ENCODE measurements at places on chromosomes 1 and 21.
A peak's percentile ranks its signal among the peaks of the same experiment; 100 is the strongest.

DNA sequence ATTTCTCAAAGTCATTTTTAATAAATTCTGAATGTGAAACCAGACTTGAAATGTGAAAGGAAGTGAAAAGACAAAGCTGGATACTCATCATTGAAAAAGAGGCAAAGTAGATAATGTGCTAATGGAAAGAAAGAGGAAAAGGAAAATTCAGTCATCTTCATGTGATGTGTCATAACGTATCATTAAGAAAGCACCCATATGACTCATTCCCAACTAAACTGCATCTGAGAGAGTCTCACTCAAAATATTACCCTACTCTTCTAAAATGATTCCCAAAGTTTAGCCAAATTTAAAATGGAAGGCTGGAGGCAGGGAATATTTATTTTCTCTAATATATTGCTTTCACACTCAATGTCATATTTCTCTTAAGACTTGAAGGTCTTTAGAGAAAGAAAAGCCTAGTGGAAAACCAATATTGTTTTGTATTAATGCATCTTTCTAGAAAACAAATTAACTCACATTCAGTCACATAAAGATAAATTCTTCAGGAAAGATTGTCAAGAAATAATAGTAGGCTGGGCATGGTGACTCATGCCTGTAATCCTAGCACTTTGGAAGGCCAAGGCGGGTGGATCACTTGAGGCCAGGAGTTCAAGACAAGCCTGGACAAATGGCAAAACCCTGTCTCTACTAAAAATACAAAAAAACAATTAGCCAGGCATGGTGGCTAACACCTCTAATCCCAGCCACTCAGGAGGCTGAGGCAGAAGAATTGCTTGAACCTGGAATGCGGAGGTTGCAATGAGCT, 129.9 kb downstream of the SLC30A10 start:
- no peak for DNase-seq

DNA sequence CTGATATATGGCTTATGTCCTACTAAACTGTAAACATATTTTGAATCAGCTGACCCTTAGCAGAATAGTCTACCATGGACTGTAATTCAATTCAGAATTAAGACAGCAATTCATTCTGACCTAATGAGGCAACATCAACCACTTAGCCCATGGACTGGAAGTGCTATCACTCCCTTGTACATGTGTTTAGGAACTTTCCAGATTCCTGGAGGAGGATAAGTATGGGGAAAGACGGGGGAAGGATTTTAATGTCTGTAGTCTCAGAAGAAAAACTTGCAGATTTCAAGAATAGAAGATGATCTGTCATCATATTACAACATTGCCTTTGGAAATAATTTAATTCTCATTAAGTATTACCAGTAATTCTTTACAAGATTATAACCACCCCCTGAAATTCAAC, 56.3 kb downstream of the PTGFR start:
- DNase-seq, result no peak

DNA sequence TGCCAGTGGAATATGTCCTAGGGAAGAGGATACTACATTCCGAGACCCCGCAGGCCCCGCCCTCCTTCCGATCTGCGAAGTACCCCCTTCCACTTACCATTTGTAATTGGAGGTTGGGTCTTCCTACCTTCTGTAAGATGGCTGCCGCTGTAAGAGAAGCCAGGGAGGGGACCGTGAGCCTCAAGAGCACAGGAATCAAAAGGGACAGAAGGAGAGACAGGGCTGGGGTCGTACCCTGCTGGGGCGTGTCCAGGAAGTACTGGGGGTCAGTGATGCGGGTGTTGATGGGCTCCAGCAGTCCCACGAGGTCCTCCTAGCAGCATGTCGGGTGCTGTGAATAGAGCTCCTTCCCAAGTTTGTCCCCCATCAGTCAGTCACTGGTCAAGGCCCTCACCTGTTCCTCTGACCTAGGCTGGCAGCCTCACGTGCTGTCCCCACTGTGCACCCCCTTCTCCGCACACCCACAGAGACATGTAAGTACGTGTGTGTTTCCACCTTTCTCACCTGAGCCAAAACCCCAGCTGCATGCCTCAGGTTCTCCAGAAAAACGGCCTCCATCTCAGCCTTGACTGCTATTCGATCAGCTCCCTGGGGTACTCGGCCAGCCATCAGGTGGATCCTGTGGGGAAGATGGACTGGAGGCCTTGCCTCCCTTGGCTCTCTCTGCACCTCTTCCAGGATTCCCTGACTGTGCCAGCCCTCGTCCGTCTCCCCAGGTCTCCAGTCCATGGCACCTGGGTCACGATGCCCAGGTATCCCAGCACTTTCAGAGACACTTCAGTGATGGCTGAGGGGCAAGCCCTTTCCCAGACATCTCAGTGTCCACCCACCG, 1.8 kb downstream of the HYI start:
- no peak for DNase-seq

GRCh38 chr1:224054012-224054411, 59.9 kb upstream of the FBXO28 start:
- no peak for DNase-seq

DNA sequence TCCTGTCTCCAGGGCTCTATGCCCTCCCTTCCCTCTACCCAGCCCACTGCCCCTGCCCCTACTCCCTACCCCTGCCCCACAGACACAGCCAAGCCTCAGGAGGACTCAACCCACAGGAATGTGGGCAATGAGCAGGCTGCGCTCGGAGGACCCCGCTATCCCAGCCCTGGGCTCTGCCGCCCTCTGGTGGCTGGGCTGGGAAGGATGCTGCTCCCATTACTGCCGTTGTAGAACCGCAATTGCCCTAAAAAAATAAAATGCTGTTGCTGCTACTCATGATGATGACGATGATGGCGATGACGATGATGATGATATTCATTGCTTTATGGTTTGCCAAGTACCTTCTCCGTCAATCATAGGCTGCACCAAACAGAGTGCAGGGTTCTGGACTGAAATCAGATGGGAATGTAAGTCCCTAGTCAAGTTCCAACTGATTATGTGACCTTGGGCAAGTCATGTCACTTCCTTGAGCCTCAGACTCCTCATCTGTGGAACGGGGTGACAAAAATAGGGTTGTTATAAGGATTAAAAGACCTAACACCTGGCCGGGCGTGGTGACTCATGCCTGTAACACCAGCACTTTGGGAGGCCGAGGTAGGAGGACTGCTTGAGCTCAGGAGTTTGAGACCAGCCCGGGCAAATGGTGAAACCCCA, 24.6 kb downstream of the ARHGEF19 start:
- peak; percentile 74 for DNase-seq

GRCh38 chr1:33972676-33973395, 109.0 kb downstream of the HMGB4 start:
- peak; percentile 90 for DNase-seq

DNA sequence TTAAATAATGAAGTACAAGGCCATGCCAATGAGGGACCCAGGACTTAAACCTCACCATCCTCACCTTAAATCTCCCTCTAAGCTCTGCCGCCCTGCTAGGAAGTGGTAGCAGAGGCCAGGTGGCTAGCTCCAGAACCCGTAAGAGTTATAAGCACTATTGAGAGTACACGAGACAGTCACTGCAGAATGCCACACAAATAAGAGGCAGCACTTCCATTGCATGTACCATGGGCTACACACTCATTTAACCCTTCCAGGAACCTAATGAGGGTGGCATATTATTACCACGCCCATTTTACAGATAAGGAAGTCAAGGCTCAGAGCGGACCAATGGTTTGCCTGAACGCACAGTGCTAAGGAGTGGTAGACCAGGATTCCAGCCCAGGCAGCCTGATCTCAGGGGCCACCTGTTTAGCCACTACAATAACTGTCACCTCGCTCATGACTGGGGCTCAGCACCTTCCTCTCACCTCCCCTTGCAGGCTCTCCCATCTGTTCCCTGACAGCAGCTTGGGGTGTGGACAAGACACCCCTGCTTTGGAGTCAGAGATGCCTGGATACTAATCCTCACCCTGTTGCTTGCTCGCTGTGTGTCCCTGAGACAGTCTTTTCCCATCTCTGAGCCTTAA, 54.8 kb upstream of the ID3 start:
- no peak for DNase-seq

DNA sequence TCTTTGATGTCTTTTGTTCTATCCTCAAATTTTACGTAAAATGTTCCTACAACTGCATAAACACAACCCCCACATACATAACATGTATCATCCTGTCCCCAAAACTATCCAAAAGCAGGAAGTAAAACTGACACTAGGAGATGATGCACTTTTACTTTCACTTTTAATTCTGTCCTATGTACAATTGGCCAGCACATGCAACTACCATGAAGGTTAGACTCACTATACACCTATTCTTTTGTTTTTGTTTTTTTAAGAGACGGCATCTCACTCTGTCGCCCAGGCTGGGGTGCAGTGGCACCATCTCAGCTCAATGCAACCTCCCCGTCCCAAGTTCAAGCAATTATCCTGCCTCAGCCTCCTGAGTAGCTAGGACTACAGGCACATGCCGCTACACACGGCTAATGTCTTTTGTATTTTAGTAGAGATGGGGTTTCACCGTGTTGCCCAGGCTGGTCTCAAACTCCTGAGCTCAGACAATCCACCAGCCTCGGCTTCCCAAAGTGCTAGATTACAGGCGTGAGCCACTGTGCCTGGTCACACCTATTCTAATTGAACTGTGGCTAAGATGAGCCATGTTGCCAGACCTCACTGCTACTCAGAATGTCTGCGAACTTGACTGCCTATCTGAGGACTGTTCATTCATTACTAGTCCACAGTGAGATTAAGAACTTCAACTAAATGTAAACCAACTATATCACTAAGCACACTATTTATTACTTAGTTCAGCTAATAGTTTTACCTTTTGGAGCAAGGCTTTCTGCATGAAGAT, 48.0 kb downstream of the TOR3A start:
- DNase-seq, result no peak

- no peak for DNase-seq
These were observed 1352.7 kb downstream of the AMY1C start for GRCh38 chr1:105102371-105102770.

DNA sequence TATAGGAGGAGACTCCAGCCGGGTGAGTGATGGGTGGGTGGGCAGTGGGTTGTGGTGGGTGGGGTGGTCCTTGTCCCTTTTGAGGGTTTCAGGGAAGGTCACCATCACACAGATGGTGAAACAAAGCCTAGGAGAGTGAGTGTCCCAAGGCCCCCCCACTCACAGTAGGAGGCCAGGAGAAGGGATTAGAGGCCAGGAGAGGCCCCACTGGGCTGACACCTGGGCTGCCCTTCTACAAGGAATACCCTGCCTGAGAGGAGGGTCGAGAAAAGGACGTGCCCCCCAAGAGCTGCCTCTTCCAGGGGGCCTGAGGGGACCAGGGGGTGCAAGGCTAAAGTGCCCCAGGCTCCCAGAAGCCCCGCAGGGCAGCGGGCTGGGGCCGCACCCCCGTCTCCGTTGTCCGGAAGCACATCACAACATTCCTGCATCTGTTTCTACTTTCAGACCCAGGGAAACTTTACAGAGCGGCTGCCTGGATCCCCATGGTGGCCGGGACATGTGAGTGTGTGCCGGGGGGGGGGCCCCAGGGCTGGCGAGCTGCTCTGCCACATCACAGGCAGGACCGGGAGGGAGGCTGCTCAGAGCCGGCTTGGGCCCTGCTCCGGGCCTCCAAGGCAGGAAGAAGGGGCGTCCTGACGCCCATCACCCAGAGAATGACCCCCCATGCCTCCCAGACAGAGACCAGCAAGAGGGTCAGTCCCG, 68.2 kb downstream of the ARHGEF16 start:
- DNase-seq, result no peak

GRCh38 chr1:229629261-229629660, 3.2 kb downstream of the URB2 start:
- DNase-seq, result no peak

DNA sequence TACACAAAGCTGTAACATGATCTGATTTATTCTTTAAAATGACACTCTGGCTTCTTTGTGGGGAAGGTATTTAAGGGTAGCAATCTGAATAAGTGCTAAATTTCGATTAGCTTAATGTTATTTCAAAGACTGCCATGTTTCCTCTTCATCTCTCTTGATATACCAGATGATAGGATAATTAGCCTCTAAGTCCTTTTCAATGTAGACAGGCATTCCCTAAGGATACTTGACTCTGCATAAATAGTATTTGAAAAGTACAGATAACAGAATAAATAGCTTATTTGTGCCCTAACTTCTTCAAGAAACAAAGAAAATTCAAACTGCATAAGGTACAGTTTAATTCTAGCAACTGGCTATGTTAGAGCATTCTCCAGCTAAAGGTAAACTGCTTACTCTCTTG, 46.2 kb downstream of the ARHGAP29 start:
- DNase-seq, result no peak

- peak; percentile 38 for DNase-seq
These were observed 1093.1 kb downstream of the MRPL39 start for GRCh38 chr21:24514081-24514733.

GRCh38 chr1:223716302-223716862, 4.0 kb downstream of the CAPN2 start:
- DNase-seq, result no peak

- DNase-seq, result no peak
These were observed 70.0 kb upstream of the ETS2 start for GRCh38 chr21:38735626-38736206.

Measured in NCI-H1092 treated with DMSO at 0.1 percent for 48 hours (cell line).